ENCODE measurements at places on chromosomes 5 and 9.
A peak's percentile ranks its signal among the peaks of the same experiment; 100 is the strongest.

DNA sequence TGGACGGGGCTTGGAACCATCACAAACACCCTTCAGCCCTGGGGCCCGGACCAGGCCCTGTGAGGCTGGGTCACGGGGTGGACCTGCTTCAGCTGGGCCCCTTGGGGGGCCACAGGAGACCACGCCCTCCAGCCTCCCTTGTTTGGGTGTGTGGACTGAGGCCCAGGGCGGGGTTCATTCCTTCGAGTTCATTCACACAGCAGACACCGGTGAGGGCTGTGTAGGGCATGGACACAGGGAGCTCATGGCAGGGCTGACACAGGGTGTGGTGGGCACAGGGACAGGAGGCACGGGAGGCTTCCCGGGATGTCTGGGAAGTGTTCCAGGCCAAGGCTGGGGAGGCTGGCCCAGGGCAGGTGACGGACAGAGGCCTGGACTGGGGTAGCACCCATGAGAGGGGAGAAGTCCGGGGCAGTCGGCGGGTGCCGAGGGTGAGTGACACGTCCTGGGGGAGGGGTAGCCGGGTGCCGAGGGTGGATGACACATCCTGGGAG is 8.9 kb downstream of the DNLZ start:
- no peak for DNase-seq

DNA sequence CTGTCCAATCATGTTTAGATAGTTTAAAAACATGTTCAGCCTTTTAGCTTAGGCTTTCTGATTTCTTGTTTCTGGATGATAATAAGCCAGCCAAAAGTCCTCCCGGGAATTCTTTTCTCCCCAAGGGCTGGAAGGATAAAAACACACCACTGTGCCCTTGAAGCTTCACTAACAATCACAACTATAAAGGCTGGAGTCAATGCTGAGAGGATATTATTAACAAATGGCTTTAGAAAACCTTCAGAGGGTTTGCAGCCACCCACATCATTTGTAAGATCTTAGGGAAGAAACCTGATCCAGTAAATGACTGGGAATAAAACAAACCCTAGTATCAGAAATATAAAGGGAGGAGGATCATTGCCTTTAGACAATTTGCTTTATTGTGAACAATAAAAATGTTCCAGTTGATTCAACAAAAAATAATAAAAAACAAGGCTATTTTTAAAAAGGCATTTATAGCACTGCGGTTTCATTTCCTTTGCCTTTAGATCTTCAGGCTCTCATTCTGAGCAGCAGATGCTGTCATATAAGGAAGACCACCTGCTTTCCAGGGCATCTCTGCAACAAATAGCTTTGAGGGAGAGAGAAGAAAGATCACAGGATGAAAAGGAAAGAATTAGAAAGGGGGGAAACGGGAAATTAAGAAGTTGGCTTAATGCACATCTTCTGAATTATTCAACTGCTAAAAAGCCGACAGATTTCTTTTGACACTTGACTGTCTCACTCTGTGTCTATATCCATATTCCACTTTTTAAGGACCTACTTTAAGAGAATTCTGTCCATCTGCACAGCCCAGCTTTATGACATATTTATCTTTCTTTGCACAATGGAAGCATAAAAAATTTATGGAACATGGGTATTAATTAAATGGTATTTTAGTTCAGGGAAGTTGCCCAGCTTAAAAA is 277.2 kb upstream of the SLC24A2 start:
- DNase-seq = no peak

DNA sequence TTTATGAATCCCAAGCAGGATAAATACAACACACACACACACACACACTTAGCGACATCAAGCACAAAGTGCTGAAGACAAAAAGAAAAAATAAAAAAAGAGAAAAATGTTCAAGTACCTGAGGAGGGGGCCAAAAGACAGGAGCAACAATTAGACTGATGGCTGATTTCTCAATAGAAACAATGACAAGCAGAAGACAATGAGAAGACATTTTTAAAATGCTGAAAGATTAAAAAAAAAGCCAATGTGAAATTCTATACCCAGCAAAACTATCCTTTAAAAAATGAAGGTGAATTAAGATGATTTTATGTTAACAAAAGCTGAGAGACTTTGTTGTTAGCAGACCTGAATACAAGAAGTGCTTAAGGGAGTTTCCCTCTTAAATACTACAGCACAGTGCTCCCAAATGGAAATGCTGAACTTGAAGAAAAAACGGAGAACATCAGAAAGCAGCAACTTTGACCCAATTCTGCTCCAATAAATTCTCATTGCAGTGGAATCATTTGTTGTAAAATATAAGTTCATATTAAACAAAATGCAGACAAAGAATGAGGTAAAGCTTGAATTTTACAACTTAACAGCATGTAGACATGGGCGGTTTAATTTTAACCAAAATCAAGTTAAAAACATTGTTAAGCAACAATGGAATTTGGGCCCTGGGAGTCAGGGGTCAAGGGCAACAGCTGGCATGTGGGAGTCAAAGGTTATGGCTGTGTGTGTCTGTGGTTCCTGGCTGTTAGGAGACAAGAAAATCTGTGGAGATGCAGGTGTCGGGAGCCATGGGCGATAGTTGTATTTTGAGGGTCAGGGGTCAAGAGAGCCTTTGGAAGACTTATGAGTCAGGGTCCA is 776 bp upstream of the RANBP17 start:
- DNase-seq = no peak

DNA sequence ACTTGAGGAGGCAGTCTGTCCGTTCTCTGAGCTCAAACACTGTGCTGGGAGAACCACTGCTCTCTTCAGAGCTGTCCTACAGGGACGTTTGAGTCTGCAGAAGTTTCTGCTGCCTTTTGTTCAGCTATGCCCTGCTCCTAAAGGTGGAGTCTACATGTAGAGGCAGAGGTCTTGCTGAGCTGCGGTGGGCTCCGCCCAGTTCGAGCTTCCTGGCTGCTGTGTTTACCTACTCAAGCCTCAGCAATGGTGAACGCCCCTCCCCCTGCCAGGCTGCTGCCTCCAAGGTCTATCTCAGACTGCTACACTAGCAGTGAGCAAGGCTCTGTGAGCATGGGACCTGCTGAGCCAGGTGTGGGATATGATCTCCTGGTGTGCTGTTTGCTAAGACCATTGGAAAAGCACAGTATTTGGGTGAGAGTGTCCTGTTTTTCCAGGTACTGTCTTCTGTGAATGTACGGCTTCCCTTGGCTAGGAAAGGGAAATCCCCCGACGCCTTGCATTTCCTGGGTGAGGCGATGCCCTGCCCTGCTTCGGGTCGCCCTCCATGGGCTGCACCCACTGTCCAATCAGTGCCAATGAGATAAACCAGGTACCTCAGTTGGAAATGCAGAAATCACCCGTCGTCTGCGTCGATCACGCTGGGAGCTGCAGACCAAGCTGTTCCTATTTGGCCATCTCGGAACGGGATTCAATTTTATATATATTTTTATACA is 58.5 kb downstream of the CNTRL start:
- peak; percentile 64 for DNase-seq

- DNase-seq = no peak
Observed at GRCh38 chr9:37922363-37923117, 18.6 kb upstream of the SLC25A51 start.

- DNase-seq = no peak
Observed at GRCh38 chr9:129074106-129074505, 6.8 kb upstream of the DOLPP1 start.

DNA sequence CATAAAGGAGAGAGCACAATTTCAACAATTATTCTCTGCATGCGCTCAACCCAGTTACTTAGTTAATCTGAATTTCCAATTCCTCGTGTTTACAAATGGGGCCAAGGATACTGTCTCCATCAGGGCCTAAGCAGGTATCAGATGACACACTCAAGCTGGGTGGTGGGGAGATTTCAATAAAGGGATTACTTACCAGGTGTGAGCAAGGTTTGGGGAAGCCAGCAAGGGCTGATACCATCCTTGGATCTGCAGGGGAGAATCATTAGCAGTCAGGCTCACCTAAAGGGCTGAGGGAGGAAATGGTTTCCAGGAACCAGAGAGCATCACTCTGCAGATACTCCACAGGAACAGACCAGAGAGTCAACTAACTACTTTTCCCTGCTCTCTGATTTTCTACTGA is 487.1 kb downstream of the NTRK2 start:
- no peak for DNase-seq

GRCh38 chr9:109894921-109895758 is 115.1 kb downstream of the PALM2AKAP2 start:
- DNase-seq = no peak

GRCh38 chr5:91632871-91633270 is 249.8 kb upstream of the ARRDC3 start:
- DNase-seq = no peak

DNA sequence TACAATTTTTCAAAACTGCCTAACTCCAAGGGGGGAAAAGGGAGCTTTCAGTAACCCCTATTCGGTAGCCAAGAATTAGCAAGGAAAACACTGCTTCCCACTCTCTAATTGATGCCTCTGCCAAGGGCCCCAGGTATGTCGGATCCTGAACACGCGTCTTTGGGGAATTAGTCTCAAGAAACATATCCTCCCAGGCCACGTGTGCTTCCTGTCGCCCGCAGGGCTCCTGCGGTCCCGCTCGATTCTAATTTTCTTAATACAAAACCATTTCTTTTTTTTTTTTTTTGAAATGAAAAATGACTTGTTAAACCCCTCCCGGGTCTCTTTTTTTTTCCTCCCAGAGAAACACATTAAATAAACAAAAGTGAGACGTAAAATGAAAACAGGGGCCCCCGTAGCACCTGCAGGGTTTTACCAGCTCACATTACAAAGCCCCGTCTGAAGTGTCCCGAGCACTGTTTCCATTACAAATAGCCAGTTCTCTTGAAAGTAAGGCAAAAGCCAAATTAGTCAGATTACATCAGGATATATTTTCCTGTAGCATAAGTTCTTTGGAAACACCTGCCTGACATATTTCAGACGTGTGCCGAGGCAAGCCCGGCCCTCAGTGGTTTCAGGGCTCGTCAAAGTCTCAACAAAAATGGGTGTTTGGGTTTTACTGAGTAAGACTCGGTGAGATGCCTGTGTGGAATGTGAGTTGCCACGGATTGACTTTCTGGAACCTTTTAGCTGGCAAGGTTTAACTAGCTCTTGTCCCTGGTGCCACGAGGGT is 21.5 kb downstream of the SMIM23 start:
- no peak for DNase-seq

DNA sequence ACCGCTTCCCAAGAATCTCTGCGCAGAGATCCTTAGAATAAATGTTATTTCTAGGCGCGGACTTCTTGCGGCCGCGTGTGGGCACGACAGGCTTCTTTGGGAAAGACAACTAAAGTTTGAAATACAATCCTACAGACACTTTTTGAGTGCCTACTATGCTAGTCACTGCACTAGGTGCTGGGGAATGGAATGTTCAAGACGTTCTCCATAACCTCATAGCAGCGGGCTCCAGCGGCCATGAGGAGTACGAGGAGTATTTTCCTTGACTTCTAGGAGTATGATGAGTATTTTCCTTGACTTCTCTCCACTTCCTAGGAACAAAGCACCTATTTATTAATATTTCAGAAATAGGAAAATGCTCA is 636 bp upstream of the PWWP2A start:
- DNase-seq = no peak
